ENCODE measurements at places on chromosomes 6 and 20.
A peak's percentile ranks its signal among the peaks of the same experiment; 100 is the strongest.

DNA sequence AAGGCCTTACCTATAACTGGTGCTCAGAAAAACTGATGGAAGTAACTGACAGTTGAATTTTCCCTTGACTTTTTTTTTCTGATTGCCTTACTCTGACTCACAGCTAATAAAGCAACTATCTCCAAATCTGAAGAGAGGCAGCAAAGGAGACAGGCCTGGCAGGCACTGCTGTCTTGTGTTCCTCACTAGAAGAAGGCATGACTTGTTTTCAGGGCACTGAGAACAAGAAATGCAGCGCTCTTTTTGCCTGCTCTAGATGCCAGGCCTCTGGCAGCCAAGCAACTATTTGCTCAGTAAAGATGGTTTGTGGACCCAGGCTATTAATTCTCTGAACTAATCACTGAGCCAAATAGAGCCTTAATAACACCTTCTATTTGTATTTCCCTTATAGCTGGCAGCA lies 155.1 kb downstream of the PRDM13 start:
- no peak for DNase-seq

DNA sequence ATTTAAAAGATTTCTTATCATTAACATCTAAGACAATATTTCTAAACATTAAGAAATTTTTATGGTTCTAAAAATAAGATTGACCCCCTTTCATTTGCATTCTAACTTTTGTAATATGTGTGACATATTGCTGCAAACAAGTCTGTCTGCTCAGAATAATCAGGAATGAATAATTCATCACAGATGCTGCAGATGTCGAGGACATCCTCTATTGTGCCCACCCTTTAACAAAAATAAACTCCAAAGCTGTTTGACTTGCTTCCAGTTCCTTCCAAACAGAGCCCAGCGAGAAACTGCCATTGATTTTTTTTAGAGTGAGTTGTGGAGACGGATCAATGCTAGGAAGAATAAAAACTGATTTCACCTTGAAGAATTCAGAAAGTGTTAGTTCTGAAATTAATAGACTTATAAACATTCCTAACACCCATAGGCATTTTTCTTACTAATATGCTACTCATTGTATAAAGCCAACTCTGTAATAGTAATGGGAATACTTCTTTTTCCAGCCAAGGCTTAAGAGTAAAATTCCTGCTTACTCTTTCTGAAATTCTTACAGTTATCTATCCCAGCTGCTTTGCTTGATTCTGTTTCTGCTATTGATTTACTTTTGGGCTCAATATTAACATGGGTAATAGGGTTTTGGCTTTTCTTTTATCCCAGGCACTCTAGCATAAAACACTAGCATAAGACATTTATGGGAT lies 244.8 kb upstream of the FAM83B start:
- no peak for DNase-seq

- no peak for DNase-seq
Measured at GRCh38 chr6:2235777-2236495, 9.5 kb downstream of the GMDS start.

GRCh38 chr6:139960671-139961070 lies 586.2 kb upstream of the CITED2 start:
- DNase-seq = no peak

GRCh38 chr6:135527960-135528249 lies 30.4 kb upstream of the AHI1 start:
- no peak for DNase-seq

GRCh38 chr6:25302677-25303128 lies 23.5 kb downstream of the CARMIL1 start:
- no peak for DNase-seq

DNA sequence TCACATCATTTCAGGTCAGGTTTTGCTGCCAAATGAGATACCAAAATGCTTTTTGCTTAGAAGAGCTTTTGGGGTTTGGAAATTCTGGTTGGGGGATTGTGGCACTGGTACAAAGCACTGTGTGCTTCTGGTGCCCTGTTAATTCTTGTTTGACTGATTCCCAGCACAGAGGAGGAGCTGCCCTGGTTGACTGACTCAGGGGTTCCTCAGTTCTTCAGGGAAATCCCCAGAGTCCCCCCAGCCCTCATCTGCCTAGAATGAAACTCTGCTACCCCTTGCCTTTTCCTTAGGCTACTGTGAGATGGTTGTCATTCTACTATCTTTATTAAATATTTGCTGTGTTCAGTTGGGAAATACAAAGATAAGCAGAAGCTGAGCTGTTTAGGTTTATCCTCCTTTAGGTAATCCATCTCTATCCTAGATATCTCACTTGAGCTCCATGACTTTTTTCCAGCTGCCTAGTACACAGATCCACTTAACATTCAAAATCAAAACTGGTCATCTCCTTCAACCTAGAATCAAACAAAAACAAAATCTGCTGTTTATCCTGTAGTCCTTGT lies 24.9 kb upstream of the TSPYL1 start:
- DNase-seq = no peak

DNA sequence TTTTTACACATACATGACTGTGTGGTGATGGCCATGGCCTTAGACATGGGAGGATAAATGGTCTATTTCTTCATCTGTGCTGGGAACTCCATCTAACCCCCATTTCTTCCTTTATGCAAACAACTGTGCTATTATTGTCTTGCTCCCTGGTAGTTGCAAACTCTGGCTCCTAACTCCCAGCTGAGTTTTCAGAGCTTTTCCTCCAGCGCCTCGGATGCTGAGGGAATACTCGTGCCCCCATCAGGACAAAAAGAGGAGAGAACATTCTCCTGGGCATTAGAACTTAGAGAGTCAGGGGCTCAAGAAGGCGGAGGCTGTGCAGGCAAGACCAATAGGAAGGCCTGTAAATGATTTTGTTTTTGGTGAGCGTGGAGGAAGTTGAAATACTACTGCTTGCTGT lies 2.1 kb downstream of the DAAM2 start:
- DNase-seq = no peak

DNA sequence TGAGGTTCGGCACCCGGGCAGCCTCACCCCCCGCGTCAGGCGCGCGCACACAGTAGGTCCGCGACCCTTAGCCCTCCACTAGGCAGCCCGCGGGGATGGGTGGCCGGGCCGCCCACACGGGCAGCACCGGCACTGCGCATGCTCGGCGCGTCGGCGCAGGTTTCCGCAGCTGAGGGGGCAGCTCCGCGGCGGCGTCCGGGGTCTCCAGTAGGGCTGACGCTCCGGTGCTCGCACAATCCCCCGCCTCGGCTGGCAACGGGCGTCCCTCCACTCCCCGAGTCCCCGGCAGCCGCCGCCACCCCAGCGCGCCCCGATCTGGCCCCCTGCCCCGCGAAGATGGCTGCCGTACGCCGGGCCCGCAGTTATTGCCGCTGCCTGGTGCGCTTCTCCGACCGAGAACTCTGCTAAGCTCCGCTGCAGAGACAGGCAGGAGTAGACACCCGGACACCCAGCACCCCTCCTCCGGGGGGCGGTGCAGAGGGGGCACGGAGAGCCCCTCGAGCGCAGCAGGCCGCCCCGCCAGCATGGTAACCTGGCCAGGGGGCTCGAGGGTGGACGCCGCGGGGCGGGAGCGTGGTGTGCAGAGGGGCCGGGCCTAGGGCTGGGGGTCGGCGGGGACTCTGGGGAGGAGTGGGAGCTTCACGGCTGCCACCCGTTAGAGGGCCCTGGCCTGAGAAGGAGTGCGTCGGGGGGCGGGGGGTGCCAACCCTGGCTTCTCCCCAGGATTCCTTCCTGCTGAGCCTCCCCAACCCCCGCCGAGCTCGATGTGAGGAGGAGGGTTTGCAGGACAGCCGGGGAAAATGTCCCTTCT lies at the start of gene FBXO9:
TSS of gene FBXO9 (plus strand) at position 139 of the 811 bp plus-strand sequence. CDS start at position 525, 386 bp downstream.
- peak; percentile 79 for DNase-seq

DNA sequence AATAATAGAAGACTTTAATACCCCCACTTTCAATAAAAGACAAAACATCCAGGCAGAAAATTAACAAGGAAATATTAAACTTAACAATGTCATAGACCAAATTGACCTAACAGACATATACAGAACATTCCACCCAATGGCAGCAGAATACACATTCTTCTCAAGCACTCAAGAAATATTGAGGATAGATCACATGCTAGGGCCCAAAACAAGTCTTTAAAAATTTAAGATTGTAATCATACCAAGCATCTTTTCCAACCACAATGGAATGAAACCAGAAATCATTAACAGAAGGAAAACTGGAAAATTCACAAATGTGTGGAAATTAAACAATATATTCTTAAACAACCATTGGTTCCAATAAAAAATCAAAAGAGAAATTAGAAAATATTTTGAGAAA lies 161.0 kb downstream of the COL12A1 start:
- DNase-seq = no peak

DNA sequence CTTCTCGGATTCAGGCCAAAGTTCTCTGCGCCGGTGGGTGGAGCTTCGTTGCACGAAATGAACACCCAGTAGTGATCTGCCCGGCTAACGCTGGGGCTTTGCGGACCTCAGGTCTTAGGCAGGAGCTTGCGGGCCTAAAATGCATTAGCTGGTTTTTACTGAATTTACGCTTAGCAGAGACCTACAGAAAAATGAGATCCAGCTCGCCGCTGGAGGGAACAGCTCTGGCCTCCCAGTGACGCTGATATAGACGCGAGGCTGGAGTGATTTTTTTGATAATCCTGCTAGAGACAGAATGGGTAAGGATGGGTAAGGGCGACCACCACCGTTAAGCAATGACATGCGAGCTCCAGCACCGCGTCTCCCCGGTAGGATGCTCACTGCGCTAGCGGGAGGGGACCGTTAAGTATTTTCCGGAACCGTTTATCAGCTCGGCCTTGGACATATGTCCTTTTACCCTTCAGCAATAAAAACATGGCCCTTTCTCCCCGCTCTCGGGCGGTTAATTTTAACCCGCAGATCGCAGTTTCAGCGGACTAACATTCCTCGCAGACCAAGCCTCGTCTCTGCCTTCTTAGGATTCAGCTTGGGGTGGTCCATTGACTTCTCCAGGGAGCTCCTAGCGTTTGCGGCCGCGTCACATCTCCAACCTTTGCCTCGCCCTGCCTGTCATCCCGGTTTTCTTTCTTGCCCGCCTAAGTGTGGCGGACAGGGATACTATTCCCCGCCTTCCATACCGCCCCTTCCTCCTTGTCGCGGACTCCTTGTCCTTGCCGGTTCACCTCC lies 109.3 kb downstream of the GPX5 start:
- DNase-seq = no peak

DNA sequence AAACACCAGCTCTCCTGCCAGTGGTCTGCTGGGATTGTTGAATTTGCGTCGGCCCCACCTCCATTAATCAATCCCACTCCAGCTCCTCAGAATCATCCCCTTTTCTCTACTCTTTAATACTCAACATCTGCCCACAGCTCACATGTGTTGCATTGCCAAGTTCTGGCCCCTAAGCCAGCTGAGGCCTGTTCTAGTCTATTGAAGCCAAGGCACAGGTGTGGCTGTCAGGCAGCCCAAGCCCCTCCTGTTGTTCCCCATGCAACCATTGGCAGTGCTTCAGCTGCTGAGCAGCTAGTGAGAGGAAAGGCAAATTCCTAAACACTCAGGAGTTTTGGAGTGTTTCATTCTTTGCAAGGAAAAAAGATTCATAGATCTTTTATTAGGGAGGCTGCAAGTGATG lies 128.0 kb upstream of the NT5E start:
- no peak for DNase-seq

GRCh38 chr6:46357591-46357990 lies 133.7 kb downstream of the RCAN2 start:
- DNase-seq = no peak

GRCh38 chr6:157585274-157586087 lies 204.5 kb downstream of the ZDHHC14 start:
- DNase-seq = no peak

DNA sequence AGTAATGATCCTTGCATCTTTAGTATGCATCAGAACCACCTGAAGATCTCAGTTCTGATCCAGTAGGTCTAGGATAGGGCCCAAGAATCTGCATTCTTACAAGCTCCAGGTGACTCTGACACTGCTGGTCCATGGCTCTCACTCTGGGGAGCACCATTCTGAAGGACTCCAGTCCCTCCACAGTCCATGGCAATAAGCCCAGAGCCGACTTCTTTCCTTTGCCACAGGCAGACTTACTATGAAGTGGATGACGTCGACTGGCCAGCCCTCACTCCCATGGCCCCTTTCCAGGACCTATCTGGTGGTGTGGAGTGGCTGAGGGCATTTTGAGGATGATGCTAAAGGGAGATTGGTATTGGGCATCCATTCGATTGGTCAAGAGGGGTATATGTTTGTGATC lies 21.8 kb upstream of the LY86 start:
- no peak for DNase-seq

DNA sequence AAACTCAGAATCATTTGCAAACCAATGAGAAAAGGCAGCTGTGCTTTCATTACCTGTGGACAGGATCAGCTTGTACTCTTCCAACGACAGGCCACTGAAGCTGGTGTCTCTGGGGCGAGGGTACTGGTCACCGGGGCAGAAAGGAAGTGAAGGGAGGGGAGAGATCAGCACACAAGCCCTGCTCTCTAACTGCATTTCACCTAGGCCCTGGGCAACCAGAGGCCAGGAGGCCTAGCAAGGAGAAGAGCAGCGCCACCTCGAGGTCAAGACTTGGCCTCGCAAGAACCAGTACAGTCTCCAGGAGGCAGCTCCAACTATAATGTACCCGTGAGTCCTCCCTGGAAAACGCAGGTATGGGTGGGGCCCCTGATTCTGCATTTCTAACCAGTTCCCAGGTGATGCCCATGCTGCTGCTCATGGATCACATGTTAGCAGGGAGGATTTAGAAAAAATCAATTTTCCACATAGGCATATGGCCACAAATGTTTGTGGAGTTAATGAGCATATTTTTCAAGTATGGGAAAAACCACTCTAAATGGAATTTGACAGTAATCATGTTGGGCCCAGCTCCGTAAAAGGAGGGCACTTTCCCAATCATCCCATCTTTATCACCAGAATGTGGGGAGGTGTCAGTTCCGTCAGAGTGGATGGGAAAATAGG lies 11.0 kb downstream of the UQCC2 start:
- DNase-seq = peak; percentile 55

- no peak for DNase-seq
Measured at GRCh38 chr6:168418711-168419121, 22.3 kb upstream of the SMOC2 start.

- no peak for DNase-seq
Measured at GRCh38 chr6:13433709-13434121, 53.7 kb downstream of the GFOD1 start.

DNA sequence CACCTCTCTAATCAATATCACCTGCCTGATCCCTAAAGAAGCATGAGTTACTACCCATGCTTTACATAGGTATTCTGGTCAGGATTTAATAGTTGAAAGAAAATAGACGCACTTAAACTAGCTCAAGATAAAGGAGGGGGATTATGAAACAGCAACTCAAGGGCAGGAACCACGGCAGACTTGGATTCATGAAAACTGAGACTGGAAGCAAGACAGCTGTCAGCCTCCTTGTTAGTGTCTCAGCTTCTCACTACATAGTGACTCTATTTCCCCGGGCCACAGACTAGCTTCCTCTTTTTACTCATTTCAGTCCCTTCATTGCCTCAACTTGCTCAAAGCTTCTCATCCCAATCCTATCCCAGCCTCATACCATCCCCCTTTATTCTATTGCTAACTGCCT lies 4.3 kb upstream of the SH3BGRL2 start:
- DNase-seq = no peak

GRCh38 chr20:21395051-21395665 lies 2.2 kb downstream of the NKX2-4 start:
- DNase-seq = no peak

- DNase-seq = no peak
Measured at GRCh38 chr20:58447511-58448391, 58.7 kb downstream of the VAPB start.

All from activated CD4-positive, CD25-positive, alpha-beta regulatory T cell treated with anti-CD3 and anti-CD28 coated beads, Interleukin-2, amount 50 U/mL, for 72 hours (primary cell).